NCI-H1092 treated with DMSO at 0.1 percent for 48 hours (cell line): ENCODE measurements at places on chromosomes 5 and 9.
A peak's percentile ranks its signal among the peaks of the same experiment; 100 is the strongest.

DNA sequence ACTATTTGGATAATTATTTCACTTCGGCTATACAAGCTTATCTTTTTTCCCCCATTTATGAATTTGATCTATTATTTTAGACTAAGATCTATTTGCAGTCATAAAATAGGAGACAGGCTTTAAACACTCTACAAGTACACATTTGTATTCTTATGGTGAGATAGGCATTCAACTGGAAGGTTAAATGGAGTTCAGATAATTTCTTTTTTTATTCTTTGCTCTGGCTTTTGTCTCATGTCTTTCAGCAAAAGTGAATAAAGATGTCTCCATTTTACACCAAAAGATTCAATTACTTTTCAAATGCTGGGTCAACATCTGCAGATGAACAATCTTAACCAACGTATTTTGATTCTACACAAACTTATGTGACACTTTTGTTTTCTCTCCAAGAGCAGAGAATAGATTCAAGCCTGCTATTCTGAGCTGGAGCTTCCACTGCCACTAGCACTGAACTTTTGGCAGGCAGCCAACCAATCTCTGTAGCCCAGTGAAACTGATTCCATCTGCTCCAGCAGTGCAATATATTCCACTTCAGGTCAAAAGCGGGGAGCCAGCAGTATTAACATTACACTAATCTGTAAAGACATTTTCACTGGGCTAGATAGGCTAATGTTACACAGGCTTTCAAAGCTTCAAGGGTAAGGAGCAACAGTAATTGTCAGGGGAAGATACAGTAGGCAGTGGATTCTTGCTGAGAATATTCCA is 452.0 kb upstream of the ZNF608 start:
- peak; percentile 95 for DNase-seq

DNA sequence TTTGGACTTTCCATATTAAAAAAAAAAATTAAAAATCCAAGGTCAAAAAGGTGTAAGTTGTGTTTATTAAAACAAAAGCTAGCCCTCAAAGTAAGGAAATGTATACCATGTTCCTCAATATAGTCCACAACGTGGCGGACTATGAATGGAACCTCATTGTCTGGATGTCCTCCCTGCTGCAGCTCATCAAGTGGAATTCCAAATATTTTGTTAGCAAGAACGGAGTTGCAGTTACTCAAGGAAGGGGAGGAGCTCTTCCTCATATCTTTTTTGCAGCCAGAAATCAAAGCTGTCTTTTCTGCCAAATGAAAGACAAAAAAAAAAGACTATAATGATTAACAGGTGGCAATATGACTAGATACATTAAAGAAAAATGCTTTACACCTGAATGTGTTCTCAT is 14.0 kb downstream of the FAM13B start:
- DNase-seq, result no peak

DNA sequence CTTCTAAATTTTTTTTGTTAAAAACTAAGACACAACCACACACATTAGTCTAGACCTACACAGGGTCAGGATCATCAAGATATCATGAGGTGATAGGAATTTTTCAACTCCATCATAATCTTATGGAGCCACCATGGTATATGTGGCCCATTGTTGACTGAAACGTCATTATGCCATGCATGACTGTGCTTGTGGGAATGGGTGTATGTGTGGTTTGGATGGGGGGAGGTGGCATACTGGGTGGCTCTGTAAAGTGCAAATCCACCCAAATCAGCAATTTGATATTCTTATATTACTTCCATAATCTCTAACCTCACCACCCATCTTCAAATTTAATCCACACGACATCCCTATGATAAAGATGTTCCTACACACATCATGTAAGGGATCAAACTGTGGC is 21.0 kb downstream of the ADRB2 start:
- no peak for DNase-seq

DNA sequence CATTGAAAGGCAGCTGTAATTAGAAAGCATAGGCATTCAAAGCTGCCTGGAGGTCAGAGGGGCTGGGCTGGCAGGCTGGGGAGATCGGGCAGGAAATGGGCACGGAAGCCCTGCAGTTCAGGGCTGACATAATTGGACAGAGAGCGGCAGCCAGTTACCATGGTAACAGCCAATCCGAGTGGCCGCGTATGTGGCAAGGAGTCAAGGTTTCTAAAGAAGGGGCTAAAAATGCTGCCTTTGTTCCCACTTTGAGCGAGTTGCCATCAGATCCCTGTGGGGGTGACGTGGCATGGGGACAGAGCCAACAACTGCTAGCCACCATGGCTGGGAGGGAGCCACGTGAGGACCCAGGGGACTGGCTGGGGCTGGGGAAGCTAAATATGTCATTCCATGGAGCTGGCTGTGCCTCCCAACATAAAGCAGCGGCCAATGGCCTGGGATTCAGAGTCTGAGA is 44.7 kb upstream of the NDFIP1 start:
- peak; percentile 84 for DNase-seq

DNA sequence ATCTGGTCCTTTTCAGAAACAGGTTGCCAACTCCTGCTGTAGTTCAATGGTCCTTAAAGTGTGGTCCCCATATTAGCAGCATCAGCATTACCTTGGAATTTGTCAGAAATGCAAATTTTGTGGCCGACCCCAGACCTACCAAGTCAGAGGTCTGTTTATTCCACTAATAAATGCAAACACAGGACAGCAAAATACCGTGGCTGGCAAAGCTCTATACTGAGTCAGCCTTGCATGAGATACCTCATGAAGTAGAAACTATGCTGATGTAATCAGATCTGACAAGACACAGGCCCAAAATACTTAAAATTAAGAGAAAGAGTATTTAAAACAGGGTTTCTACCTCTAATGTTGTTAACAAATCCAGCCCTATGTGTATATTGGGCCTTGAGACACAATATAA is 3.0 kb downstream of the GOLM1 start:
- DNase-seq, result no peak

- DNase-seq, result peak; percentile 76
Measured at GRCh38 chr5:67648201-67648671, 451.6 kb upstream of the CD180 start.

GRCh38 chr5:148913985-148914431 is 87.6 kb downstream of the ADRB2 start:
- DNase-seq, result no peak

DNA sequence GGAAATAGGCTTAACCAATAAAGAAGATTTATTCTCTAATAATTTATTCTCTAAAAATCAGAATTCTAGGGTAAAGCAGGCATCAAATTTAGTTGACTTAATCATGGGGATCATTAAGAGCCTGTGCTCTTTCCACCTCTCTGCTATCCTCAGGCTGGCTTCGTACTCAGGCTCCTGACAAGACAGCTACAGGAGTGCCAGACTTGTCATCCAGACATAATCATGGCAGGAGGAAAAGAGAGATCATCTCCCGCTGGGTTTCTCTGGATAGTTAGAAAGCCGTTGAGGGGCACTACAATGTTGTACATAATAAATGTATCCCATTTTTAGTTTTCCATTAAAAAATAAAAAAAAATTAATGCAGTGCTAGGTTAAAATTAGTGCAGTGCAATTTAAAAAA is 171.9 kb downstream of the SEC61B start:
- DNase-seq, result no peak

DNA sequence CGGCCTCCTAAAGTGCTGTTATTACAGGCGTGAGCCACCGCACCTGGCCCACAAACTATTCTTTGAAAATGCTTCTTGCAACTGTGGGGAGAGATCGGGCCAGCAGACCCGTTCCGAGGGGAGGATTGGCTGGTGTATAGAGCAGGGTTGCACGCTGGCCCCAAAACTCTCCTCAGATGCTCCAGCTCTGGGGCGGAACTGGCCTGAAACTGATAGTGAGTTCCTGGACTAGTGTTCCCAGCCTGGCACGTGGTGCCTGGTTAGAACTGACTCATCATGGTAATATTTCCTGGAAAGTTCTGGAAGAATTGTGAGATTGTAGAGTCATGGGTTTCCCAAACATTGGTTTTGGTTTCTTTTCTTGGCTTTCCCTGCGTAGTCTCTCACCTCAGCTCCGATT is 120.5 kb downstream of the FBXL7 start:
- no peak for DNase-seq

DNA sequence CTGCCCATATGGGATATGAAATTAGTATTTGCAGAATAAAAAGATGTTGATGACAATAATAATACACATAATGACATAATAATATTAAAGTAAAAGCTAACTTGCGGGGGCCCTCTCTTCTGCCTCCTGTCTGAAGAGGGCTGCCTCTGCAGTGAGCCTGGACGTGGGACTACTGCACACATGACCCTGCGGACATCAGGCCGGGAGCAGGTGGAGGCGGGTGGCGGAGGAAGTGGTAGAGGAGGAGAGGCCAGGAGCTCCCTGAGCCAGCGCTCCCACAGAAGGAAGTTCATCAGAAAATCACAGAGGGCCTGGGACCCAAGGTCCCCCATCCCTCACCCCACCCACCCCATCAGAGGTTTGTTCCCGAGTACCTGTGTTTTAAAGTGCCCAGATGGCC is 60.5 kb downstream of the ROPN1L start:
- no peak for DNase-seq

DNA sequence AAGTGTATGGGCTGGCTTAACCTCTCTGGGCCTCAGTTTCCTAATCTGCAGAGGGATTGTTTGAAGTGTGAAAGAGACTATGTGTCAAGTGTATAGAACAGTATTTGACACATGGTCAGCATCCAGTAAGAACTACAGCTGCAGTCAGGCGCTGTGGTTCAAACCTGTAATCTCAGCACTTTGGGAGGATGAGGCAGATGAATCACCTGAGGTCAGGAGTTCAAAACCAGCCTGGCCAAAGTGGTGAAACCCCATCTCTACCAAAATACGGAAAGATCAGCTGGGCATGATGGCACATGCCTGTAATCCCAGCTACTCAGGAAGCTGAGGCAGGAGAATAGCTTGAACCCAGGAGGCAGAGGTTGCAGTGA is 31.9 kb upstream of the STING1 start:
- DNase-seq, result no peak

DNA sequence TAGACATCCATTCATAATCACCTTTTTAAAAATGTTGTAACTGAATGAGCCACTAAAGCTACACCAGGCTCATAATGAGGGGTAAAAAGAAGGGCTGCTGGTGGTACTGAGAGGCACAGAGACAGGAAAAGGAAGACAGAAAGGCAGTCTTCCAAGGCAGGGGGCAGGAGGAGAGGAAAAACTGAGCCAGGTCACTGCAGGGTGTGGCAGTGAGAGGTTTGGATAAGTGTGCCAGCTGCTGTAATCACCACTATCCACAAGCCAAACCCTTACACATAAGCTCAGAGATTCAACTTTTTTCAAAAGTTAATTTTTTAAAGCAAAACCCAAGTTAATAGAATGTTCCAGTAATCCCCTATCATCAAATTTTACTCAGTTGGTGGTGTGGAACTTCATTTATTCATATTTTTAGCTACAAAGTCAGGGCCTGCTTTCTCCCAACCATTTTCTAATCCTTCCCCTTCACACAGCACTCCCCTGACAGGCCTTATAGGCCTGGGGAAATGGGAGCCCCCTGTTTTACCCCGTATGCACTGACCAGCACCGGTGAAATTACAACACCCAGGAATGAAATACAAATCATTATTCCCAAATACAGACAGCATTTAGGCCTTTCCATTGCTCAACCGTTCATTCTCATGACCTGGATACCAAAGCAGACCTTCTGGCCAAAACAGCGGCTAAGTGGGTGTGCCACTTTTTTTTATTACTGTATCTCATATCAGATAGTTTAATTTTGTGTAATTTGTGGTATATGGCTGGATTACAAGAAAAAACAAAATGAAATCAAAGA is 76.3 kb downstream of the EFNA5 start:
- DNase-seq, result no peak

- no peak for DNase-seq
Measured at GRCh38 chr9:137952976-137953666, 75.5 kb downstream of the CACNA1B start.

- DNase-seq, result no peak
Measured at GRCh38 chr5:95069948-95070347, 214.9 kb downstream of the MCTP1 start.

GRCh38 chr9:69131682-69132081 is 42.4 kb upstream of the TJP2 start:
- DNase-seq, result no peak

DNA sequence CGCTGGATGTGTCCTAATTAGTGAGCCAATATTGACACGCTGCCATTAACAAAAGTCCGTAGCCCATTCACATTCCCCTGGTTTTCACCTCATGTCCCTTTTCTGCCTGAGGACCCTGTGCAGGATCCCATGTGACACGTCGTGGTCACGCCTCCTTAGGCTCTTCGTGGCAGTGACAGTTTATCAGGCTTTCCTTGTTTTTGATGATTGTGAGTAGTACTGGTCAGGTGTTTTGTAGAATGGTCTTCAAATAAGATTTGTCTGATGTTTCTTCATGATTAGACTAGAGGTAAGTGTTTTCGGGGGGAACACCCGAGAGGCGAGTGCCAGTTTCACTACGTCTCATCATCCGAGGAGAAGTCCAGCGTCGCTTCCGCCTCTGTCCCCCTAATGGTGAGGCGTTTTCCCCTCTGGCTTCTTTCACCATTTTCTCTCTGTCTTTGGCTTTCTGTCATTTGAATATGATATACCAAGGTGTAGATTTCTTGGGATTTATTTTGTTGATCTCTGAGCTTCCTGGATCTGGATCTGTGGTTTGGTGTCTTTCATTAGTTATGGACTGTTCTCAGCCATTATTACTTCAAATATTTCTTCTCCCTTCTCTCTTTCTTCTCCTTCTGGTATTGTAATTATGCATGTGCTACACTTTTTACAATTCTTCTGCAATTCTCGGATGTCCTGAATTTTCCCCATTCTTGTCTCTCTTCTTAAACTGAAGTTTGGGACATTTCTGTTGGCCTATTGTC is 57.3 kb downstream of the TRIP13 start:
- DNase-seq, result no peak

DNA sequence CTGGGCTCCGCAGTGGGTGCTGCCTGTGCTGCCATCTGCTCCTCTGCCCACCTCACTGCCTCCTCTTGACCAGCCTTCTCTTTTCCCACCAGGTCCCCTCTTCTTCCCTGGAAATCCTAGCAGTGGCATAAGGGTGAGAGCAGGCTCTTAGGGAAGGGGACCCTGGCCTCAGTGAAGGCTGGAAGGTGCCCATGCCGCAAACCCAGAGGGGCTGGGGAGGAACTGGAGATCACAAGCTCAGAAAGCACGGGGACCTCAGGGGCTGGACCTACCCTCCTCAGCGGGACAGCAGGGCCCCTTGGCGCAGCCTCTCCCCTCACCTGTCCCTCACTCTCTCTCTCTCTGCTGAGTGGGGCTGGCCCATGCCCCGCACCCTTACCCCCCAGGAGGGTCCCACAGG is 144.4 kb upstream of the IRX2 start:
- no peak for DNase-seq

- DNase-seq, result no peak
Measured at GRCh38 chr9:131759017-131759647, 19.3 kb upstream of the RAPGEF1 start.
